ENCODE measurements at places on chromosomes 1 and 21.

- no peak for DNase-seq
These were observed 41.7 kb downstream of the NFIA start for GRCh38 chr1:61124078-61124477.

GRCh38 chr1:24644100-24644384 lies 940 bp downstream of the SRRM1 start:
- peak; percentile 19 for DNase-seq

DNA sequence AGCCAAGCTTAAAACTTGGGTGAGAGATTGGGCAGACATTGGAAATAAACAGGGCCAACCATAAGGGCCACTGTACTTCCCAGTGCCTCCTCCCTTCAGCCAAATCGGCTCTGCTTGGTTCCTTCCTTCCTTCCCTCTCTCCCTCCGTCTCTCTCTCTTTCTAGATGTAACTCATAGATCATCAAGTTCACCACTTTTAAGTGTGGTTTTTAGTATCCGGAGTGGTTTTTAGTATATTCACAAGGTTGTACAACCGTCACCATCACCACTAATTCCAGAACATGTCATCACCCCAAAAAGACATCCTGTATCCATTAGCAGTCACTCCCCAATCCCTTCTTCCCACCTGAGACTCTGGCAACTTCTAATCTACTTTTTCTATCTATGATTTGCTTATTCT lies 51.0 kb downstream of the MYSM1 start:
- no peak for DNase-seq

DNA sequence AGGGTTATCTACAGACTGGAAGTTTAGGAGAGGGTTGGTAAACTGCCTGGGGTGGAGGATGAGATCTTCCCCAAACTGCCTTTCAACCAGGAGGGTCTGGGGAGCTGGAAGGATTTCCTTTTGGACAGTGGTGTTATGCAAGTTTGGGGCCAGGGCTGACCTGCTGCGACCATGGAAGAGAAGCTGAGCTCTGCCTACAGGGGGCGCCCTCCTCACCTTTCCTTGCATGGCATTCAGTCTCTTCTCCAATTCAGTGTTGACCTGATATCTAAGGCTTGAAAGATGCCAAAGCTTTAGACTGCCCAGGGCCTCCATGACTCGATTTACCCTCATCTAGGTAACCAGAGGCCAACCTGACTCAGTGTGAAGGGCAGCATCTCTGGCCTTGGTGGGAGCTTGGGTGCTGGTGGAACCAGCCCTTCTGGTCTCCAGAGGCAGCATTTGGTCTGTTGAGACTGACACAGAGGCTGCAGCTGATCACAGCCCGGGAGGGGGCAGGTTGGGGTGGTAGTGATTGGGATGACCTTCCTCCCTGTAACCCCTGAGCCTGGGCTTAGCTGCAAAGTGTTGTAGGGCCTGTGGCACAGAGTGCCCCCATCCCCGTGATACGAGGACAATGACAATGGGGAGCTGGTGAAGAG lies 170.0 kb downstream of the GRIK3 start:
- DNase-seq = peak; percentile 28

GRCh38 chr1:101738475-101738874 lies 258.3 kb downstream of the OLFM3 start:
- no peak for DNase-seq

GRCh38 chr1:110471131-110471530 lies 20.2 kb downstream of the PROK1 start:
- no peak for DNase-seq

DNA sequence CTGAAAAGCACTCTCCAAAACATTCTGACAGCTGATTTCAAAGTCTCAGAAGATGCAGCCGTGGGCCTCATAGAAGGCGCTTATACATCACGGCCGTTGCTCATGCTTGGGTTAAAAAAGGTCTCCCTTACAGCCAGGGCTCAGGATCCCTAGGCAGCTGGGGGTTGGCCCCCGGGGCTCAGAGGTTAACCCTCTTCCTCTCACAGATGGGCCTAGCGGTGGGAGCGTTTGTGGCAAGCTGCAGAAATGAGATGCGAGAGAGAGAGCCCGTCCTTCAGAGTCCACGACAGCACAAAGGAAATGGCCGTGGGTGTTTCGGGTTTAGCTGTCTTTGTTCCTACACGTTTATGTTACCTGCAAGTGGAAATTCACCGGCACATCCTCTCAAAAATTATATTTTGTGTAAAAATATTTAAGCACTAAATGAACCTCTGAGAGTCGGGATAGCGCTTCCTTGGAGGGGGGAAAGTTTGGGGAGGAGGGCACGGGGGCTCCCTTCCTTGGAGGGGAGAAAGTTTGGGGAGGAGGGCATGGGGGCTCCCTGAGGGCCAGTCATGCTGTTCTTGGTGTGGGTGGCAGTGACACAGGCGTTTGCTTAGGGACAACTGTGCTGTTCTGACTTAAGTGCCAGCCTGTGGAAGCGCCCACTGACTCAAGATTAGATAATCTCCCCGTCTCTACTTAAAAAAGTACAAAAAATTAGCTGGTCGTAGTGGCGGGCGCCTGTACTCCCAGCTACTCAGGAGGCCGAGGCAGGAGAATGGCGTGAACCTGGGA lies 20.5 kb upstream of the PRDM15 start:
- DNase-seq = no peak

DNA sequence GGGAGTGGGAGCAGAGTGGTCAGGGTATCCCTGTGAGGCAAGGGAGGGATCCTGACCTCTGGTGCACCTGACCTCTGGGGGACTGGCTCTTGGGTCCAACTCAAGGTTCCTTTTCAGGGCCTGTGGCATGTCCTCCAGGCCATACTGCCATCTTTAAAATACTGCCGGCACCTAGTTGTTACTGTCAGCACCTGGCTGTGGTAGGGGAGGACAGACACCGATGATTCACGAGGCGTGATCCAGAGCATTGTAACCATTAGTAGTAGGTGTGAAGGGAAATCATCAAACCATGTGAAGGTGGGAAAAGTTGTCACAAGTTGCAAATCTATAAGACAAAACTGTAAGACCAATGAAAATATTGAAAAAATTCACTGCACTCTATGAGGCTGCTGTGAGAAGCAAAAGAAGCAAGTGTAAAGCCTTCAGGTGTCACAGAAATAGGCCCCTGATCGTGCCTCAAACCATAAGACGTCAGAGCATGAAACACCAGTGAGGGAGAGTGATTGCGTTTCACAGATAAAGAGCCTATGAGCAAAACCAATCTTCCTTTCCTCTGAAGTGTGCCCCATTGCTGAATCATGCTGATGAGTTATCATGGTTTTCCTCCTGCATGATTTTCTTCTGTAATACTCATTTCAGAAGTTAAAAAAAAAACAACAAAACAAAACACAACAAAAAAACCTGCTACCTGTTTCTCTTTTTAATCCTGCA lies 55.3 kb downstream of the CDC7 start:
- DNase-seq = no peak

Measured in NCI-H146 (cell line).